ENCODE measurements at places on chromosomes 4 and X.

DNA sequence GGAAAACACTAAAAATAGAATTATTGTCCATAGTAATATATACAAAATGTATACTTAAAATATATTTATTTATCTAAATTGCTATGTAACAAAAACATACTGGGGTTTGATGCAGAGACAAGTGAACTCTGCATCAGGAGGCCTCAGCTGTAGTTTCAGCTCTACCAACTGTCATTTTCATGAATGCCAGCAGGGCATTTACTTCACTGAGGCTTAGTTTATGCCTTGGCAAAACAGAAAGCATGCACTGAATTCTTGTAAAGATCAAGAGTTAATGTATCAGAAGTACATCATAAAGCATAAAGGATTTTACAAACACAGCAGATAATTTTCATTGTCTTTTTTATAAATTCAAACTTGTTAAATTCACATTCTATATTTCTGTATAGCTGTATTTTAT is 577.0 kb downstream of the C4orf33 start:
- no peak for DNase-seq

DNA sequence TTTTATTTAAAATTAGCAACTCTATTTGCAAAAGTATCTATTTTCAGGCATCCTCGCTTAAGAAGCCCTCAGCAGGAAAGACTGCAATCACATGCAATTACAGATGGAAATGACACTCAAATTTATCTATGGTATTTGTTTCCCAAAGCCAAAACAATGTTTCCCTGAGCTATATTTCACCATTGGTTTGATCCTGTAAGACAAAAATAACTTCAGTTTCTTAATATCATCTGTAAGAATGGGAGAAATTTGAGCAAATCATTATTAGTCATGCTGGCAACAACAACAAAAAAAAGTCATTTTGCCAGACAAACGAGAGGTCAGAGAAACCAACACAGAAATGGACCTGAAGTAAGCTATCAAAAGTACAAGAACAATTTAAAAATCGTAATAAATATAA is 204.1 kb downstream of the NR3C2 start:
- DNase-seq = no peak

- DNase-seq = no peak
These were observed 517.2 kb upstream of the ADGRL3 start for GRCh38 chr4:60682901-60683300.

GRCh38 chr4:72312032-72312650 is 256.9 kb downstream of the ADAMTS3 start:
- no peak for DNase-seq

- no peak for DNase-seq
These were observed 91.9 kb upstream of the ETNPPL start for GRCh38 chr4:108854786-108855185.

DNA sequence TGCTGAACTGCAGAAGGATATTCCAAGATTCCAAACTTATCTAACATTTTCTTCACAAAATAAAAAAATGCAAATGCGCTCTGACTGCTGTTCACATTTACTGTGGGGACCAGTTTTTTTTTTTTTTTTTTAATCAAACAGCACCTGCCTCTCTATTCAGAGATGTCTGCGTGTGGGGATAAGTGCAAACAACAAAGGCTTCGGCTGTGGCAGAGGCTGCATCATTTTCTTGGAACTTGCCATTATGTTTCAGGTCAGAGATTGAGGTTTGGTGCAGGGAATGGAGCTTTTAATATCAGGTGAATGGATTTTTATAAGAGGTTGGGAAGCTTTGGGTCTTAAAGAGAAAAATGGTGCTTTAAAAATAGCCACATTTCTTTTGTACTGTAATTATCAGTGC is 78.2 kb upstream of the TET2 start:
- no peak for DNase-seq

DNA sequence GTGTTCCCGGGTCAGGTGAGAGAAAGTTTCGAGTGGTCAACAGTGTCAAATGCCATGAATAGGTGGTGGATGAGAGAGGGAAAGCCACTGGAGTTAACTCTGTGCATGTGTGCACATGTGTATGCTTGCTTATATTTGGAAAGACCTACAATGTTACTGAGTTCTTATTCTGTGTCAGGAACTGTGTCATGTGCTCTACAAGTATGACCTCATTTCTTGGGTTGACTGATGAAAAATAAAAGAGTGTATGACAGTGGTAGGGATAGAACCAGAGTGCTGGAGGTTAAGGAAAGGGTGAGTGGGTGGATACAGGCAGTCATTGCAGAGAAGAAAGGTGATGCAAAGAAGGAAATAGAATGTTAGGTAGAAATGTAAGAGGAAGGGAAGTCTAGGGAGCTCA is 22.1 kb upstream of the DGKK start:
- DNase-seq = no peak

DNA sequence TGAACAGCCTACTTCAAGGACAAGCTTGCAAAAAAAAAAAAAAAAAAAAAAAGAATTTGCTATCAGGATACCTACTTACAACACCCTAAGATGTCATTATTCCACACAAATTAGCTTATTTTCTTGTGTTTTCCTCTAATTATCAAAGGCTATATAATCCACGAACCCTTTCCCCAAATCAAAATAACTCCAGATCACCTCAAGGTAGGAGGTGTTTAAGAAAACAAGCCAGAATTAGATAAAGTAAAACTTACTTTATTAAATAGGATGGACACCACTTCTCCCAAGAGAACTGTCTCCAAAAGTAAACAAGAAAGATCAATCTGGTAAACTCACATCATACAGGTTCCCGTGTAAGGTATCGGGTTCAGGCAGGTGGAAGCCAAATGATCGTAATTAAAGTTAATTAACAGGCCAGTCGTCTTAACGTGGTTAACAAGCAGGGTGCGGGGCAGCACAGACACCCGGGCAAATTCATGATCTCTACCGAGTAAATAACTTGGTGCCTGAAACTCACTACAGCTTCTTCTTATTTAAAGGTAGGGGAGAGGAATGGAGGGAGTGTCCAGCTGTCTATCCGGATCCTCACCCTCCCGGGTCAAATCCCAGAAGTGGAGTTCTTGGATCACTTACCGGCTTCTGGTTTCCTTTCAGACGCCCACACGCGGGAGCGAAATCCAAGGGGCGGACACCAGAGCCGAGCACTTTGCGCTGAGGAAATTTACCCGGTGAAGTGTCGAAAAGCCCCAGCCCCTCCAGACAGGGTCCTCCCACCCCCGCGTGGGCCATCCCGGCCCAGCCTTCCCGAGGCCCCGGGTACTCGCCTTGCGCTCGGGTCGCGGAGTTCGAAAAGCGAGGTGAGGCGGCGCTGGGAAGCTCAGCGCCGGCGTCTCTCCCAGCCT is 708 bp downstream of the ARAP2 start:
- DNase-seq = peak; percentile 39

DNA sequence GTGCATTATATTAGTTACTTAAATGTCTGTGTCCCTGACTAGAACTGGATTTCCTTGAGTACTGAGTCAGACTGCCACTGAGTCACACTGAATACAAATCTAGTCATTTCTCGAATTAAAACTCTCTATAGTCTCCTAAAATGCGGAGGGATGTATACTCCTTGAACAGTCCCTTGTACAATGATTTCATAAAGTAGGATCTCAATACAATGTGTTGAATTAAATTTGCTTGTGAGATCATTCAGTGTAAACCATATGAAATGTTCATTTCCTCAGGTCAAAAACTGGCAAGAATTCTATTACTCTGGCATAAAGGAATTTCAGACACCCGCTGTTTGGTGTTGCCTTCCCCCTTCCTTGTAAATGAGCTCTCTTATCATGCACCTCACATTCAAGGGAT is 17.5 kb upstream of the FAM241A start:
- DNase-seq = no peak

GRCh38 chr4:33831442-33832066 is 2412.8 kb downstream of the ARAP2 start:
- no peak for DNase-seq

DNA sequence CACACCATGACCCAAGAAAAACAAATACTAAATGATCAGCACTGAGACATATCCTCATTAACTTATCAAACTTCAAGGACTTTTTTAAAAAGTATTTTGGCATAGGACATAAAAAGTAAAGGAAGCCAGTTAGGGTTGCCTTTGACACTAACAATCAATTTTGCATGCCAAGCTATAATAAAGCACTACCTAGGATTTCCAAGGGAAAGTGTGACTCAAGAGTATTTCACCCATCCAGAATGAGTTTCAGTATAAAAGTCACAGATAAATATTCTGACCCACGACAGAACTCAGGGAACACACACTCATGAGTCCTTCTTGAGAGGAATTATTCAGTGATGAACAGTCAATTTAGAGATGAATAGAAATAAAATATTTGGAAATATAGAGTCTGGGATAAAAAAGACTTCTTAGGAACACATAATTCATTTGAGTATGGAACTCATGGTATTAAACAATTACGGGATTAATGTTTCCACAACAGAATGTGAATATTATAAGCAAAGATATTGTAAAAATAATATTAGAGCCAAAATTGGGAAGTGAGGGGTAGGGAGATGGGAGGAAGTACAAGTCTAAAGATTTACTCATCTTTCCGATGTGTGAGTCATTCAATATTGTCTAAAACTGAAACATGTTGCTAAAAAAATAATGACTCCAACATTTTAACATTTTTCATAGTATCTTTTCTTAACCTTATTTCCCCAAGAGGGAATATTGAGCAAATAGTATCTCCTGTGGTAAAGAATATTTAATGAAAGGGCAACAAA is 143.5 kb upstream of the LNX1 start:
- DNase-seq = no peak

DNA sequence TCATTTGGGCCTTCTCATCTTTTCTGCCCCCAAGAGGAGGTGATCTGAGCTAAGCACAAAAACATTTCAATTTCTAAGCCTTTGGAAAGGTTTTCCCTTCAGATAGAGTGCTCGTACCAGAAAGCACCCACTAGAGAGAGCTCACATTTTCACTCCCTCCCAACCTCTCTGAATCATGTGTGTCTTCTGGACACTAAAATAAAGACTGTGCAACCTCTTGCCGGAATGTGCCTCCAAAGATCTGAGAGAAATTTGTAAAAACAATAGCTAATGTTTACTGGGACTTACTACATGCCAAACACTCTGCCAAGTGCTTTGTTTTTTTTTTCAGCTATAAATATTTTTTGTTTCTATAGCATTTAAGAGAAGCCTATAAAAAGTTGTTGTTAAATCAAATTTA is 120.6 kb upstream of the LNX1 start:
- DNase-seq = no peak

- DNase-seq = no peak
These were observed 328.7 kb downstream of the GABRG1 start for GRCh38 chr4:45795135-45795534.

- no peak for DNase-seq
These were observed 718.7 kb upstream of the MAGEB2 start for GRCh38 chrX:29496636-29497180.

GRCh38 chr4:2927016-2927695 is 36.0 kb downstream of the NOP14 start:
- no peak for DNase-seq

DNA sequence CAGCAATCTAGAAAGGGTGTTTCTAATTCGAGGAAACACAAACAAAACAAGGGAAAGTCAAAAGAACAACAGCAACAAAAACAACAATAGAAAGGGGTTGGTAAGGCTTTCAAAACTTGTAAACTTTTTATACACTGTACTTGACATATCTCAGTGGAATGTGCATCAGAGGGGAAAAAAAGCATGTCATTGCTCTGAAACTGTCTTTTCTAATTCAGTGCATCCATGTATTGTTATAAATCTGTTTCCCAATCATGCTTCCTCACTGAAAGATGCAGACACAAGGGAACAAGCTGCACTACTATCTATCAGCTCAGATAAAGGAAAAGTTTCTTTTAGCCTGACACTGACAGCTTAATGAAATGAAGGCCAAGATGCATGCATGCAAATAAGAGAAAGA is 44.2 kb upstream of the PCDH18 start:
- no peak for DNase-seq

DNA sequence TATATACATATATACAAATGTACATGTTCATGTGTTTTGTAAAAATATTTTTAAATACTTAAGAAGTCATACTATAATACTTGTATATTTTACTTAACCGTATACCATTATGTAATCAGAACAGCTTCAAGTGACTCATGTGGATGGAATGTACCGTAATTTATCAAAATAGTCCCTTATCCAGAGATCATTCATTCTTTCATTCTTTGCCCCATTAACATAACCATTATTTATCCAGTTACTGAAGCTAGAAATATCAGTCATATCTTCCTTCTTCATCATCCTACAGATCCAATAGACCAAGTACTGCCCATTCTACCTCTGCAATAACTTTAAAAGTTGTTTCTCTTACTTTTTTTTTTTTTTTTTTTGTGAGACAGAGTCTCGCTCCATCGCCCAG is 164.2 kb downstream of the MAB21L2 start:
- no peak for DNase-seq

DNA sequence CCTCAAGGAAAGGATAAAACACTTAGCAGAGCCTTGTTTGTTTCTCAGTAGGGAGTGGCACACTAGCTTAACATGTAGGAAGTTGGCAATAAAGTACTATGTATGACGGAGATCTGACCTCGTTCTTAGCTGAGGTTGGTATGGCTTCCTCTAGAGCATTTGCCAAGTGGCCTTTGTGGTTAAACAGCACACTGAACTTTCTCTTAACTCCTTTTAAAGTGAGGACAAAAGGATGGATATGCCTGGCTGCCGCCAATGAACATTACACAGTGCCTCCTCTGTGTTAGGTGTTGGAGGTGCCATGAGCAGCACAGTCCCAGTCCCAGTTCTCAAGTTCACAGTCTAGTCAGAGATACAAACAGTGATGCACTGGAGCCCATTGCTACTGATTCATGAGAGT is 54.4 kb downstream of the VGLL1 start:
- no peak for DNase-seq

- no peak for DNase-seq
These were observed 591.4 kb upstream of the PCDH10 start for GRCh38 chr4:132557660-132558059.

DNA sequence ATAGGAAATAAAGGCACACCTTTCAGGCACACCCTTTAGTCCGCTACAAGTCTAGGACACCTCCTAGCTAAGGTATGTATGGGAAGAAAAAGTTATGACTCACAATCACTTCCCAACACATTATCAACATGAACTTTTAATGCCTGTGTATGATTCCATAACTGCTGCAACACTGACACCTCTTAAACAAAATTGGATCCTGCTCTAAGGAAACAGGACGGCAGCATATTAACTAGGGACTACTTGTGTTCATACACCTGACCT is 2.4 kb upstream of the PPP3CA start:
- no peak for DNase-seq

GRCh38 chrX:37476571-37477170 is 94.8 kb upstream of the LANCL3 start:
- no peak for DNase-seq

GRCh38 chr4:101790521-101791181 is at the start of gene BANK1:
Gene BANK1 (plus strand): TSS chr4:101790730. CDS start chr4:101790881, 151 bp downstream.
- no peak for DNase-seq

DNA sequence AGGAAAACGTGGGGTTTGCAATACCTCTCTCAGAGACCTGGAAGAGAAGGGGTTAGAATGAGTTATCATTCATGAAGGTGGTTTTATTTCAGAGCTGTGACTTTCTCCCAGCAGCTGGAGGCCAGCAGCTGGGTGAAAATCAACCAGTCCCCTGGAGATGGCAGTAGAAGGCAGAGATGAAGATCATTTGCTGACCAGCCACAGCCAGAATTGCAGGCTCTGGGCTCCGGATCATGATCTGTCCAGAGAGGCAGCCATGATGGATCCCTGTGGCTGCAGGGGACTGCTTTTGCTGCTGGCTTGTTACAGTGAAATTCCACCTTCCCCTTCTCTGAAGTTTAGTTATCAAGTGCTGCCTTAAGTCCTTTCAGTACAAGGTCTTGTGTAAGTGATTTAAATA is 46.9 kb upstream of the TAB3 start:
- no peak for DNase-seq

GRCh38 chr4:144589512-144589911 is 56.4 kb upstream of the HHIP start:
- no peak for DNase-seq

Measured in HL-60 (cell line).